ENCODE measurements at places on chromosomes 7 and 10. TPM values are rescaled to one million over a fixed set of nuclear protein-coding genes. Genes with fewer than 3 reads are reported as not detected.

DNA sequence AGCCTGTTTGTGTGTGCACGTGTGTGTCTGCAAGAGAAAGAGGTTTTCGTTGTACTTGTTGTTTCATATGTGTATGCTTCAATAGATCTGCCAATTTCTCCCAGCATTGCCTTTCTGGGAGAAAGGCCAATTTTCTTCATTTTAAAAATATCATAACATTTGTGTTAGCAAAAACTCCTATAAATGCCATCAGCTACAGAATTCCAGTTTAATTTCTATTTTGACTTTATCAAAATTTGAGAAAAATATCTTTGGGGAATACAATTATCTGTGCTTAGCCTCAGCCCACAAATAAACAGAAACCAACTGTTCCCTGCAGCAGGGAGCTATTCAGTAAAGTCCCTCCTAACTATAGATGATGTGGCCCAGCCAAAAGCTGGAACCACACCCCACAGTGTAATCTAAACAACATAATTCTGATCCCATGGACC, 68.3 kb upstream of the MGMT start:
- no peak for DNase-seq

DNA sequence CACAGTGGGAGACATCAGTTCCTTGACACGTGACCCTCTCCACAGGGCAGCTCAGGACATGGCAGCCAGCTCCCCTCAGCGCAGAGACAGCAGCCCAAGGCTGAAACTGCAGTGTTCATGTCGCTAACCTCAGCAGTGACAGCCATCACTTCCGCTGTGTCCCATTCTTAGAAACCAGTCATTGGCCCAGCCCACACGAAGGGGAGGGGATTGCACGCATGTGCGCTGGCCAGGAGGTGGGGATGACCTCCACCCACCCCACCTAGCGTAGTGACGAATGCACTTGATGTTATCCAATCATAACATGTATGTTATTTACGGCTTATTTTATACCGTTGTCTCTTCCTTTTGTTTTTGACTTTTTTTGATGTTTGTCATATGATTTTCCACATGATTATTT, 36.9 kb upstream of the EGFR start:
- DNase-seq = no peak

DNA sequence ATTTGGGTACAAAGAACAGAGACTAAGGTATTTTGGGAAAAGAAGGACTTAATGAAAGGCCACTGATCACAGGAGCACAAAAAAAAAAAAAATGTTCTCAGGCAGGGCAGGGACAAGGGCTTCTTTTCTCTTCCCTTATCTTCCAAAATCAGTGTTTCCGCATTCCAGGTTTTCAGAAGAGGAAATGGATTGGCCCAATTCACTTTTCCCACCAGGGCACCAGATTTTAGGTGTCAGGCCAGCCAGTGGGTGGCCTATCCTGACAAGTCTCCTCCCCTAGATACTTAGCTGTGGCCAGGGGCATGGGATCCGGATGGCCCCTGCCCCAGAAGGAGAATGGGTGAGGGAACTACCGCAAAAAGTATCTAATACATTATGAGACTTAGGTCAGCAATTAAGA, 88.9 kb upstream of the WAC start:
- DNase-seq = no peak

DNA sequence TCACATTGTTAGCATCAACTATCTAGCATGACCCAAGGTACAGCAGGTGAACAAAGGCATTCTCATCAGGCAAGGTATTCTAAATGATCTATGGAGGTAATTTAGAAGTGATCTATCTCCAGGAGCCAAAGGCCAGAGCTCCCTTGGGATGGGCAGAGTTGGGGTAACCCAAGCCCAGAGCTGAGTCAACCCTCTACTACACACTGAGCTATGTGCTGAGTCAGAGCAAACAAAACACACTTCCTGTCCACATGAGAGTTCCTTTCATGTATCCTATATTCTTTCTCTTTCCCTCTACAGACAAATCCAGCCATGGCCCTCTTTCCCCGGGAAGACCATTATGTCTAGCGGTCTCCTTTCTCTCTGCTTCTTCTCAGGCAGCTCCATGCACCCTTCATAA, 68.2 kb upstream of the AGK start:
- no peak for DNase-seq

DNA sequence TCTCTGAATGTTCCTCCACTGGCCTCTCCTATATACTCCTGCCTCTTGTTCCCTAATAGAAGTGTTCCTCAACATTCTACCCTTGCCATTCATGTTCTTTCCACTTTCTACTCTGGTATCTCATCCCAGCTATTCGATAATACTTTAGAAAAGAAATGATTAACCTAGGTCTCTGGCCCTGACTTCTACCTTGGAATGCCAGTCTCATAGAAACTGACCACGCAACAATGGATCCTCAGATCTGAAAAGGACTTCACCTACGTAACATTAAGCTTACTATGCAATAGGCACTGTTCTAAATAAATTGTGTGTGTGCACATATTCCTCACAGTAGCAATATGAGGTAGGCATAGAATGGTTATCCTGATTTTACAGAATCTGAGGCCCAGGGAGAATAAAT, 234.5 kb downstream of the DNAJC1 start:
- no peak for DNase-seq

- peak; percentile 66 for DNase-seq
These were observed 37.0 kb downstream of the RBM20 start for GRCh38 chr10:110681023-110681681.

GRCh38 chr10:77620731-77621130, 16.9 kb downstream of the KCNMA1 start:
- DNase-seq = no peak

GRCh38 chr10:115094416-115095140, 1.4 kb downstream of the ATRNL1 start:
- no peak for DNase-seq

- no peak for DNase-seq
These were observed 36.2 kb downstream of the LAMB1 start for GRCh38 chr7:107966711-107967110.

- no peak for DNase-seq
These were observed 31.0 kb downstream of the PPIF start for GRCh38 chr10:79378383-79378646.

DNA sequence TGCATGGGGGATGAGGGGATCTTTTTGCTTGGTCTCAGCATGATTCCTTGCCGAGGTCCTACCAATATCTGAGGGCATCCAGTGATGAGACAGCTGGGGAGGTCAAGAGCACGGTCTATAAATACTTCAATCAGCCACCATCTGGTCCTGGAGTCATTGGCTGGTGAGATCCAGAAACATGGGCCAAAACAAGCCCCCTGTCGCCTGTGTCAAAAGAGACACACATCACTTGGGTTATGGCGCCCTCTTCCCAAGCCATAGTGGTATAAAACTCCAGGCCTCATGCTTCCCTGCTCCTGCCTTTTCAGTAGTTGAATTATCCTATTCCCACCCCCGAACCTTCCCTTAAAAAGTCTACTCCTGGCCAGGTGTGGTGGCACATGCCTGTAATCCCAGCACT, 60.9 kb downstream of the SLC35B4 start:
- DNase-seq = peak; percentile 4

DNA sequence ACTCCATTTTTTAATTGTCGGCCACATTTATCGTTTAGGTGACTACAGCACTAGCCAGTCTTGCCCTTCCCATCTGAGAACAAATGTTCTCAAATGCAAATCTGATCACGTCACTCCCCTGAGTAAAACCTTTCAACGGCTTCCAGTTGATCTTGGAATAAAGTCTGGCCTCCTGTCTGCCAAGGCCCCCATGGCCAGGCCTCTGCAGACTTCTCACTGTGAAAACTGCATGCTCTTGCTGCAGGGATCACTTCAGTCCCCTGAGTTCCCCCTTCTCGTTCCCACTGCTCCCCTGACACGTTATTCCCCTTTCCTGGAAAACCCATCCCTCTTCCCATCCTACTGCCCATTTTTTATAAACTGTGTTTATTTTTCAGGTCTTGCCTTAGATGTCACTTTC, 124.1 kb upstream of the NEBL start:
- DNase-seq = no peak

DNA sequence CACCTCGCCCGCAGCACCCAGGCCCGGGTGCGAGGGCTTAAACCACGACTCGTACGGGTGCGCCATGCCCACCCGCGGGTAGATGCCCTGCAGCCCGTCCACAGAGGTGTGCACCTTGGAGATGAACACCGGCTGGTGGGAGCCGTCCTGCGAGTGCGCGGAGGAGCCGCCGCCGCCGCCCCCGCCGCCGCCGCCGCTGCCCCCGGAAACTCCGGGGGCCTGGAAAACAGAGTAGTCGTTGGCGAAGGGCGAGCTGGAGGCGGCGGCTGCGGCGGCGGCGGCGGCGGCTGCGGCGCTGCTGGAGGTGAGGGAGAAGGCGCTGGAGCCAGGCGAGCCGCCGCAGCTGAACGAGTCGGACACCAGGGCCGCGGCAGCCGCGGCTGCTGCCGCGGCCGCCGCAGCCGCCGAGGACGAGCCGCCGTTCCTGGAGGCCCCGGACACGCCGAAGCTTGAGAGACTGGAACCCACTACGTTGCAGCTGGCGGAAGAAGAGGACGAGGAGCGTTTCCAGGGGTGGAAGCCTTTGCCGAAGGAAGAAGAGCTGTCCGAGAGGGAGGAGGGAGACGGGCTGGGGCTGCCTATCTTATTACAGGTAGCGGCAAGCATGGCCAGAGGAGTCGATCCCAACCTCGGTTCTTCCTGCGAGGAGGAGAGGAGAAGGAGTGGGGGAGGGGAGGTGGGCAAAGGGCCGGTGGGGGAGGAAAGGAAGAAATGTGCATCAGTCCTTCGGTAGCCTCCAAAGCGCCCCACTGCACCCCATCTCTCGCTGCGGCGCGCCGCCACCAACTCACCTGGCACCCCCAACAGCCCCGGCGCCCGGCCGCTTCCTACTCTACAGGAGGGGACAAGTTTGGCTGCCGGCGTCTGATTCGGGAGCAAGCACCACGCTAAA, 1.3 kb downstream of the SP8 start:
- peak; percentile 54 for DNase-seq

DNA sequence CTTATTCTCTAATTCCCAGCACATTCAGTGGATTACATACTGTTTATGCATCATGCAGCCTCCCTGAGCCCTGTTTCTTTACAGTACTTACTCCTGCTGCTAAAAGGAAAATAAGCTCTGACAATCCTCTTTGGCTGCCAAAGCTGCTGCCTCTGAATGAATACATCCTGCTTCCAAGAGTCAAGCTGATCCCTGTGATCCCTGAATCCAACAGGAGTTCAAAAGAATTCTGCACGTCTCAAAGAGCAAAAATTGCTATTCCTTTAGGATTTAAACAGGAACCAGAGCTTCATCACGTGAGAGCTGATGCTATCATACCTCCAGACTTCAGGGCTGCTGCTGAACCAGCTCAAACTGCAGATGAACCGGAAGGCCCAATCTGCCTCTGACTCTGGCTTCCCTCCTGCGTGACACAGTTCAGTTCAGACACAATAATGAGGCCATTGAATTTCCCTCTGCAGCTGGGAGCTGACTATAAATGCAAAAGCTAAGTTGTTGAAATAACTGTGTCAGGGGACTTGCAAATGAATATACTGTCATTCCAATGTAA, 851.0 kb upstream of the PHF14 start:
- DNase-seq = peak; percentile 8

DNA sequence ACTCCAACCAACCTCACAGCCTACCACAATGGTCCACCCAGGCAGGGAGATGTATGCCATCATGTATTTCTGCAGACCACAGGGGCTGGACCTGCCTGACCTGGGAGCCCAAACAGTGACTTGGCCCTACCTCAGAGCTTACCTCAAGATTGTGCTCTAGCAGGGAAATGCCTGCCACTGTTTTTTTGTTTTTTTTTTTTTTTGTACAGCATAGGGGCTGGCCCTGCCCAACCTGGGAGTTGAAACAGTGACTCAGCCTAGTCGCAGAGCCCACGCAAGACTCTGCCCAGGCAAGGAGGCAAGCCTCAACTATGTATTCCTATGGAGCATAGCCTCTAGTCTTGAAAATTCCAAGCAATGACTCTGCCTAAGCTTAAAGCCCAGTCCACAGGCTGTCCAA, 39.3 kb upstream of the CDK6 start:
- no peak for DNase-seq

DNA sequence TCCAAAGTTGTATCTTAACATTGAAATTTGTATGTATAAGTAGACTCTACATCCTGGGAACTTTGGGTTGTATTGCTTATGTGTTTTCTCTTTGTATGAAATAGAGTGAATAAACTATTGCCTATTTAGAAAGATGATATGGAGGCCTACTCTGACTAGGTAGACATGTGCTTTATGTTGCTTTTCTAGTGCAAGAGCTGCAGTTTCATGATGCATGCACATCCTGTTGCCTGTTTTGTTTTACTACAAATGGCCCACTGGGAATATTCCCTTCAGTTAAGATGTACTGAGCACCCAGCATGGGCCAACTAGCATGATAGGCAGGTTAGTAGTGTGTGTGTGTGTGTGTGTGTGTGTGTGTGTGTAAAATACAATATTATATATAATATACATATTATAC, 282.1 kb upstream of the LRGUK start:
- DNase-seq = no peak

DNA sequence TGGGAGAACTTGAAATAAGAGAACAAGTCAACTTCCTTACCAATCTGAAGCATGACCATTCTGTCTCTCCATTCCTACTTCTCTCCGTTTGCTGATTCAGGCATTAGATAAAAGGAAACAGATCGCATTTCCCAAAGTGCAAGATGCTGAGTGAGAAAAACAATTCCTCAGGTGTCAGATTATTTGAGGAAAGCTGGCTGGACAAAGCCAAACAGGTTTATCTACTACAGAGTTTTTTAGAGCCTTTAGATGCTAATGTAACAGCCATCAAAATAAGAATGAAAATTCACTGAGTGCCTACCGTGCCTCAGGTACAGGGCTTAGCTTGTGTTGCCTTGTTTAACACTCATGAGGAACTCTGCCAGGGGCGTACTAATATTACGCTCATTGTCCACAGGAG, 135.9 kb upstream of the MBL2 start:
- DNase-seq = no peak

GRCh38 chr7:116315293-116315692, 105.0 kb downstream of the TES start:
- no peak for DNase-seq

DNA sequence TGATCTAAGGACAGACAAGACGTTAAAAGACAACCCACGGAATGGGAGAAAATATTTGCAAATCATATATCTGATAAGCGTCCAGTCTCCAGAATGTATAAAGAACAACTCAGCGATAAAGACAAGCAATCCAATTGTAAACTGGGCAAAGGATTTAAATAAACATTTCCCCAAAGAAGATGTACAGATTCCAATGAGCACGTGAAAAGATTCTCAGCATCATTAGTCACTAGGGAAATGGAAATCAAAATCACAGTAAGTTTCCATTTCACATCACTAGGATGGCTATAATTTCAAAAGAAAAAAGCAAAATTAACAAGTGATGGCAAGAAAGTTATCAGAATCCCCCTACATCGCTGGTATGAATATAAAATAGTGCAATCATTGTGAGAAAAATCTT, 316.1 kb downstream of the SFMBT2 start:
- no peak for DNase-seq

CFAP58 gene
- total RNA-seq = 0.28 TPM

IMPDH1 gene
- 7.5 TPM for total RNA-seq

THNSL1 gene
- total RNA-seq = 3.6 TPM

WNT8B gene
- not detected for total RNA-seq

MMP21 gene
- not detected for total RNA-seq

RPEL1 gene
- not detected for total RNA-seq

ASB10 gene
- total RNA-seq = not detected

YAE1 gene
- 13.4 TPM for total RNA-seq

FAM200A gene
- 6.8 TPM for total RNA-seq
